ENCODE measurements at places on chromosomes 5 and 9. TPM values are rescaled to one million over a fixed set of nuclear protein-coding genes. Genes with fewer than 3 reads are reported as not detected.

The CDC20B gene
- total RNA-seq = not detected

DNA sequence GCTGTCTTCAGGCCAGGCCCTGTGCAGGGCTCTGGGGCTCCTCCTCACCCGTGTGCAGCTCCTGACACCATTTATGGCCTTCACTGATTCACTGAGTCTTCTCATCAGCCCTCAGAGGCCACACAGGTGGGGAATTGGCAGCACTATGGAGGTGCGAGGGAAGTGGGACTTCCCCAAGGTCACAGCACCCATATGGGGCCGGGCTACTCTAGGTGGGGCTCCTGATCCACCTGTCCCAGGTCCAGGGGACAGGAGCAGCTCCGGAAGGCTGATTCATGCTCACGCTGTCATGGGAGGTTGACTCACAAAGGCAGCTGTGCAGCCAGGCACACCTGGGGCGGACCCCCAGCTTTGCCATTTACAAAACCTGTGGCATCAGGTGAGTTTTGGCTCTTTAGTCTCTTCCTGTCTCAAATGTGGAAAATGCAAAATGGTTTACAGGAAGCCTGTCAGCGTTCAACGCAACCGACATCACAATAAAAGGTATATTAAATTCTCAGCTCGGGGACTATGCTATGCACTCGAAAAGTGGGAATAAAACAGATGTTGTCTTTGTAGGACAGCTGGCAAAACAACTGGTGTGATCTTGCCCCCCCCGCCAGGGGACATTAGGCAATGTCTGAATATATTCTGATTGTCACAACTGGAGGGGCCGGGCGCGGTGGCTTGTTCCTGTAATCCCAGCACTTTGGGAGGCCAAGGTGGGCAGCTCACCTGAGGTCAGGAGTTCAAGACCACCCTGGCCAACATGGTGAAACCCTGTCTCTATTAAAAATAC, 15.0 kb downstream of the NAIF1 start:
- no peak for DNase-seq

The SPATA31C2 gene
- total RNA-seq = not detected

DNA sequence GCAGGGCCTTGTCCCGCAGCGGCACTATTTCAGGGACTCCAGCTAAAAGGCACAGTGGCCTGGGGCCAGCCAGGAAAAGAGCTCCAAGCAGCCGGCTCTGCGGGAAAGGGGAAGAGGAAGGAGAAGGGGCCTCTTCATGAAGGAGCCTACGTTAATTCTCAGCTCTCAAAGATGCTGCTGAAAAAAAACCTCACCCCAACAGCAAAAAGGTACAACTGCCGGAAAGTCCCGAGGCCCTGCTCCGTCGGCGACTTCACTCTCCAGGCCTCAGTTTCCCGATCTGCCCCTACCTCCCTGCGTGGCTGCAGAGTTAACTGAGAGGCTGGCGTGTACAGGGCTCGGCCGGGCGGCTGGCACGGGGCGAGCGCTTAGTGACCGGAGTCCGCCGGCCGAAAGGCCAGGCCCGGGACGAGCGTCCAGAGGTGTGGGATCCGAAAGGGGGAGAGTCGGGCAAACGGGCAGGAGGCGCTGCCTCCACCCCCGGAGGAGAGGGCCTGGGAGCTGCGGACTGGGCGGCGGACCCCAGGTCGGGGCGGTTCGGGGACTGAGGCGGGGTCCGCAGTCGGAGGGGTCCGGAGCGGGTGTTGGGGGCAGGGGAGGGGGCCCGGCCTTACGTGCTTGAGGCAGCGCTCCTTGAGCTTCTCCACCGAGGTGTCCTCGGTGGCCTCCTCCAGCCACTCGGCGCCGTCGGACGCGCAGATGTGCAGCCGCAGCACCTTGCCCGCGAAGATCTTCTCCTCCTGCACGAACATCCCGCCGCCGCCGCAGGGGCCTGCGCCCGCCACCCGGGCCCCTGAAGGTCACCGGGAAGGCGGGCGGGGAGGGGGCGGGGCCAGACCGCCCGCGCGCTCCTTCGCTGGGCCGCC, 529 bp downstream of the UBAC1 start:
- DNase-seq = no peak

- no peak for DNase-seq
Measured at GRCh38 chr9:4549751-4550295, 59.6 kb downstream of the SLC1A1 start.

DNA sequence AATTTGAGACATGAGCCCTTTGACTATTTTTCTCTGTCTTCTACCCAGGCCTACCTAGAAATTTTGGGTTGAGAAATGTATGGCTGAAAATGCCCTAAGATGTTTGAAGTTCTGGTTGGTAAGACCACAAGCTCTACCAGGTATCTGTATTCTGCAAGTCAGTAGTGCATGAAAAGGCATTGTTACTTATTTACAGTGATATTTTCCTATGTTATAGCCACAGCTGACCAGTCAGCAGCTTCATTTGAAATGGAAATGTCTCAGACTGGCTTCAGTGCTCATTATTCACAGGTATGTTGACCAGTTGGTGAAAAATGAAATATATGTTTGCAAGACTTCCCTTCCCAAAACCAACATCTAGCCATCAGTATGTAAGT, 91.9 kb upstream of the ITGA2 start:
- no peak for DNase-seq

GRCh38 chr9:5767968-5768932, 64.7 kb downstream of the ERMP1 start:
- peak; percentile 62 for DNase-seq

GRCh38 chr5:129629575-129629974, 118.3 kb upstream of the MINAR2 start:
- no peak for DNase-seq

The CCNJL gene
- total RNA-seq = not detected

- DNase-seq = no peak
Measured at GRCh38 chr9:93376411-93376810, 75.1 kb upstream of the FAM120A start.

DNA sequence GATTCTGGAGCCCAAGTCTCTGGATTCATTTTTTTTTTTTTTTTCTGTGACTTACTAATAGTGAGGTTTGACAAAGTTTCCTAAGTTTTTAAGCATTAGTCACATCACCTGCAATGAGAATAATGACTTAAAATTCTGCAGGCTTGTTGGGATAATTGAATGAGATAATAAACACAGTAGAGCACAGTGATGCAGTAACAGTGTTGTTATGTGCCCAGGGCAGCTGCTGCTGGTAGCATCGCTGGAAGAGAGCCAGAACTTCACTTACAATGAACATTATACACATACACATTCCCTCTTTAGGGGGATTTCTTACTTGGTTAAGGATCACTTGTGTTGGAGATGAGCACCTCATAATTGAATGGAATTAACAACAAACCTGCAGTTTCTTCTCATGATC, 78.9 kb downstream of the ALDH7A1 start:
- no peak for DNase-seq

- no peak for DNase-seq
Measured at GRCh38 chr5:73188764-73189531, 16.0 kb downstream of the TMEM174 start.

GRCh38 chr5:27814286-27814685, 775.9 kb upstream of the CDH9 start:
- no peak for DNase-seq

The VLDLR gene
- 7.7 TPM for total RNA-seq

DNA sequence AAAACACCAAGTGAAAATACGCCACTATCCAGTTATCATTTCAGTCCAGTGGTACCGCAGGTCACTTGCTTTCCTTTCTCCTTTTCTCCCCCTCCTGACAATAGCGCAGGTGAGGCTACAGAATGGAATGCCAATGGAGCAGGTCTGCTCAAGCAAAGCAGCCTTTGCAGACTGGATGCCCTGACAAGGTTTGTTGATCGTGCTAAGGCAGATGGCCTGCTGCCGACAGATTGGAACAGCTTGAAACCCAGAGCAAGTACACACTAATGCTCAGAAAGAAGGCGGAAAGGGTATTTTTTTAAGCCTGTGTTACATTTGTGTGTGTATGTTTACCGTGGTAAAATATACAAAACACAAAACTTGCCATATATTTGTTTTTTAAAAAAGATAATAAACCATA, 19.4 kb downstream of the SPACA9 start:
- no peak for DNase-seq
